Activated T-helper 17 cell treated with anti-CD3 and anti-CD28 coated beads, Interleukin-2, amount 50 U/mL, for 72 hours (primary cell): ENCODE measurements at places on chromosomes 3 and 15. TPM values are rescaled to one million over a fixed set of nuclear protein-coding genes. Genes with fewer than 3 reads are reported as not detected.
A peak's percentile ranks its signal among the peaks of the same experiment; 100 is the strongest.

Gene SAXO2
- total RNA-seq, result not detected

Gene GCSAM
- 13.5 TPM for total RNA-seq

GRCh38 chr3:168205451-168205850 lies 109.7 kb upstream of the GOLIM4 start:
- no peak for ATAC-seq

DNA sequence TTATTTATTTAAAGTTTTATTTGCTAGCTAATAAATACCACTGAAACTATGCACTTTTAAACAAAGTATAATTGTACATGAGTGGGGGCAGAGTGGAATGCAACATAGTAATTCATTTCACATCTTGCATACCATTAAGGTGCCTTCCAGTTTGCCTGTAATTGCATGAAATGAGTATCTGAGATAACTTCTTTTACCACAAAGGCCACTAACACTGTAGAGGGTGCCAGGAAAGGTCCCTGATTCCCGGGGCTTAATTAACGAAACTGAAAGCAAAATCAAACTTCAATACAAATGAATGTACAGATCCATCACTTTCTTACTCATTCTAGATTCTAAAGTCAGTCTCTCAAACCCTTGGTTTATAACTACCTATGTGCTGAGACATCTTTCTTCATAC lies 2.1 kb downstream of the CD47 start:
- peak; percentile 64 for ATAC-seq

- ATAC-seq, result no peak
Measured at GRCh38 chr3:16478516-16478915, 35.0 kb downstream of the RFTN1 start.

DNA sequence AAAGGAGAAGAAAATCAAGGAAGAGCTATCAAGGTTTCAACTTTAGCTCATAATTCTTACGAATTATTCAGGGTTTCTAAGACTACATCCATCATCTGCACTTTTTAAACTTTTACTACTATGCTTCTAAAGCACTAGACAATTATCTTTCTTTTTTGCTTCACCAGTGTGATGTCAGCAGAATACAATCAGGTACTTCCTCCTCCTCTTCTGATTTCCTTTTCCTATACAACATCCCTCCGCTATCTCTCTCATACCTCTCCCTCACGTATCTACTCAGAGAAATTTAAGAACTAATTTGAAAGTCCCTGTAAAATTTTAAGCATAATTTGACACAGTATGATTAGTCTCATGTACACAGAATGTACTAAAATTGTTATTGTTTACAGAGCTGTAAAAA lies 47.3 kb upstream of the USP50 start:
- ATAC-seq, result no peak

- ATAC-seq, result no peak
Measured at GRCh38 chr3:134864636-134865035, 69.6 kb downstream of the EPHB1 start.

DNA sequence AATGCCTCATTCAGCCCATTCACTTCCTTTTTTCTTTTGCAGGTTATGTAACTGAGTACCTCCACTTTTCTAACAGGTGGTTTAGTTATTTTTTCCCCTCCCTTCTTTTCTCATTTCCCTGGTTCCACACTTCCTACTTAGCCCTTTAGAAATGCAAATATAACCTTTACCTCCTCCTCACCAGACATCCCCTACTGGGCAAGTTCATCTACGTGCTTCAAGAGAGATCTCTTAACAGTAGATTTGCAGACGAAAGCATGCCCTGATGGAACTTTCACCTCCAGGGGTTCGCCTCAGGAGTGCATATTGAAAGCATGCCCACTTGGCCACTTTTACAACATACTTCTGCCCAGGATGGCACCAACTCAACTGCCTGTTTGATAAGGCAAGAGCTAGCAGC lies 314.1 kb upstream of the LRRC3B start:
- ATAC-seq, result no peak

GRCh38 chr3:63585927-63586326 lies 66.5 kb upstream of the SNTN start:
- ATAC-seq, result no peak

- peak; percentile 8 for ATAC-seq
Measured at GRCh38 chr15:60511351-60512031, 32.5 kb upstream of the ICE2 start.
